ENCODE measurements at places on chromosomes 4 and X.

DNA sequence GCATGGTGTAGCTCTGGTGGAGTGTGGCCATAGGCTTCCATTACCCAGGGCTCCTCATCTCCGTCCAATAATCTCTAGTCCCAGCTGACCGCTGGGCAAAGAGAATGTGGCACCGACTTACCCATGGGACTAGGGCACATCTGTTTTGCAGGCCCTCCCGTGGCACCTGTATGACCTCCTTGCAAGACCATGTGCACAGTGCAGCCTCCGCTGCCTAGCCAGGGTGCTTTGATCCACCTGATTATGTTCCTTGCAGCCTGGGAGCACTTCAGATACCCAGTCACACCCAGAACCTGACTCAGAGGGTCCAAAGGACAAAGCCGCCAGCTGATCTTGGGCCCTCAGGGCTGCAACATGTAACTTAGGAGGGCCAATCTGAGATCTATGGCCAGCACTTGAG is 84.8 kb downstream of the PCDH10 start:
- no peak for DNase-seq

DNA sequence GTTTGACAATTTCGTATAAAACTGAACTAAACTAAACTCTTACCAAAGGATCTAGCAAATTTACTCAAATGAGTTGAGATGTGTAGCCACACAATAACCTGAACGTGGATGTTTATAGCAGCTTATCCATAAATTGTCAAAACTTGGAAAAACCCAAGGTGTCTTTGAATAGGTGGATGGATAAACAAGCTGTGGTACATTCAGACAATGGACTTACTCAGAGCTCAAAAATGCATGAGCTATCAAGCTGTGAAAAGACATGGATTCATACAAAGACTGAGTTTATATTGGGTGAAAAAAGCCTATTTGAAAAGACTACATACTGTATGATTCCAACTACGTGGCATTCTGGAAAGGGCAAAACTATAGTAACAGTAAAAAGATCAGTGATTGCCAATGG is 69.5 kb downstream of the LARP1B start:
- no peak for DNase-seq

DNA sequence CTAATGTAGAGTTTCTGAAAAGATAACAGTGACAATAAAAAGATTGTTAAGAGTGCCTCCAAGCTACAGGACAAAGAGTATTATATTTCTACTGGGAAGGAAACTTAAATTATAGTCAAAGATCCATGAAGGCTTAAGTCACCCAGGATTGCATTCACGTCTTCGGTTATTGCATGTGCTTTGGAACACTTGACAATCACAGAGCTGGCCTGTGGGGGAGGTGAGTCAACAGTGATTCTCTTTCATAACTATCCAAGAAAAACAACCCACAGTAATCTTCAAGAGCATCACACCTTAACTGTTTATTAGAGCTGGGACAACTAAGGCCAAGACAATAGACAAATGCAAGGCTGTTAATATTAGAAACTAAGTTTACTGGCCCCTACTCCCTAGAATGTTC is 40.3 kb downstream of the PDGFC start:
- no peak for DNase-seq

- DNase-seq: no peak
Measured at GRCh38 chrX:15366506-15367352, 17.5 kb downstream of the VEGFD start.

GRCh38 chr4:110034026-110034393 is 121.3 kb downstream of the EGF start:
- no peak for DNase-seq

DNA sequence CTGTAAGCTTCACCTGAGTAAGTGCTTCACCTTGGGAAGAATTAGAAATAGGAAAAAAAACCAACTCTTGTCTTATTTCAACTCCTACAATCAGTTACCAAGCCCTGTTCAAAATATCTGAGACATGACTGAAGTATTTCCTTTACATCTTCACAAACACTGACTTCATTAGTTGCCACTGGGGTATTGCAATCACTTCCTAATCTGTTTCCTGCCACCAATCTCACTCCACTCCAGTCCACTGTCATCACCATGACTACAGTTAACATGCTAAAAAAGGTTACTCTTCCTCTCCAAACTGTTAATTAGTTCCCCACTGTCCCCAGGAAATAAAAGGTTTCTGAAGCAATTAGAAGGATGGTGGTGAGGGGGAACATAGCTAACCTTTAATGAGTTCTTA is 3.3 kb upstream of the SUPT20HL1 start:
- no peak for DNase-seq

- DNase-seq: no peak
Measured at GRCh38 chr4:139208404-139208945, 31.5 kb upstream of the ELF2 start.

- DNase-seq: no peak
Measured at GRCh38 chrX:86421771-86422170, 273.5 kb downstream of the DACH2 start.

GRCh38 chr4:9611101-9611500 is 166.9 kb downstream of the DEFB131A start:
- no peak for DNase-seq

DNA sequence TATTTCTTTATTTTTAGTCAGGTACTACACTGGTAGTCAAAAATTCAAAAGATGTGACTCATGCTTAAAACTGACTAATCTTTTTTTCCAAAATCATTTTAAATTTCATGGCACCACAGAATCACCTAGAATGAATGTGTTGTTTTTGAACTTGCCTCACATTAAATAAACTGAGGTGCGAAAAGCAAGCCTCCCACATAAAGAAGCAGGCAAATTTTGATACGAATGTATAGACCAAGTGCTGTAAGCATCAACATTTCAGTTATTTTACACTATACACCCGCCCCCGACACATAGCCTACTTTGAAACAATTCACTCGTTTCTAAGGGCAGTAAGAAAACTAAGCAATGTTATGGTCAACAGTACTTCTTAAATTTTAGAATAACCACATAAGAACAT is 94.3 kb downstream of the MRPL1 start:
- no peak for DNase-seq

DNA sequence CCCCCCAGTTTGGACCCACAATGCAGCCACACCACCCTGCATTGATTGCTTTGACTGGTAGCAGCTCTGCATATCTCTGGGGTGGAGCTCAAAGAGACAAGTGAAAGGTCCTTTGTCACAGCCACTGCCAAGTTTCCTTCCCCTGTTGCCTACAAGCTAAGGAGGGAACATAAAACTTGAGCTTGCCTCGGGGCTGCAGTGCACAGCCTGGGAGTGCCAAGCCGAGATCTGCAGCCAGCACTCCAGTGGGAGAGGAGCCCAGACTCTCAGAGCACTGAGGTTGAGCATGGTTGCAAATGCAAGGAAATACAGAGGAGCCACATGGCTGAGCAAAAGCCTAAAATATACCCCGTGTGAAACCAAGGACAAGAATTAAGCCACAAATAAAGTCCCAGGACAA is 142.2 kb downstream of the DKK2 start:
- DNase-seq: no peak

- no peak for DNase-seq
Measured at GRCh38 chrX:63349307-63349706, 1.8 kb downstream of the SPIN4 start.

DNA sequence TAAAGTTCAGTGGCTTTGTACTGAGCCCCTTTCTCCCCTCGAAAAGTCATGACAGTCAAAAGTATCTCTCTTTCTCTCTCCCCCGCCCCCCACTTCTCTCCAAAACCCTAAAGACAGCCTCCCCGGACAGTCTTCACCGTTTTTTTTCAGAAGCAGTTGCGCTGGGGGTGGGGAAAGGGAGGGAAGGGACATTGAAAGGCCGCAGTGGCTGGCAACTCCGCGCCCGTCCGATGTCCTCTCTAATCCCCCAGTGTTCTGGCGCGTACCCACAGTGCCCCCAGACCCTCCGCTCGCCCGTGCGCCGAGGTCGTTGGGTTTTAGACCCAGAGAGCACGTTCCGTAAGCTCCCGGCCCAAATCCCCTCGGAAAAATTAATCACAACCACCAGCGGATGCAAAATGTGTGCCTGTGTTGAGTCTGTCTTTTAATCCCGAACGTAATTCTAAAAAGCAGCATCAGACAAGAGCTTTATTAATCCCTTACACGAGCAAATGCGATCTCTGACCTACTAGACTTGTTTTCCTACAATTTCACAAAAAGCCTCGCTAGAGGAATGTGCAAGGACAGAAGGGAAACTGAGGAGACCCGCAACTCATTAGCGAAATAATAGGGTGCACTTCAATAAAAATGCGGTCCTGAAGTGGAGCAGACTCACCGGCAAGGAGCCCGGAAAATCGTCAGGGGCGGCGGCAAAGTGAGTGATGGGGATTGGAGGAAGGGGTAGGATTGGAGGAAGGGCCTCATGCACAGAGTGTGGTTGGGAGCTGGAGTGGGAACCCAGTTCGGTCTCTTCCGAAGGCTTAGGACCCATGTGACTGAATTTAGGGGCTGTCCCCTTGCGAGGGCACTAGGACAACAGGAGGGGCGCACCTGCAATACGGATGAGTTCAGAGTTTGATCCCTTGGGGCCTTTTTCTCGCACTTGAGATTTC is 12.2 kb upstream of the PRDM8 start:
- no peak for DNase-seq

- DNase-seq: no peak
Measured at GRCh38 chr4:146340798-146341197, 126.5 kb downstream of the REELD1 start.

- DNase-seq: no peak
Measured at GRCh38 chr4:28357990-28358389, 1497.3 kb downstream of the STIM2 start.

DNA sequence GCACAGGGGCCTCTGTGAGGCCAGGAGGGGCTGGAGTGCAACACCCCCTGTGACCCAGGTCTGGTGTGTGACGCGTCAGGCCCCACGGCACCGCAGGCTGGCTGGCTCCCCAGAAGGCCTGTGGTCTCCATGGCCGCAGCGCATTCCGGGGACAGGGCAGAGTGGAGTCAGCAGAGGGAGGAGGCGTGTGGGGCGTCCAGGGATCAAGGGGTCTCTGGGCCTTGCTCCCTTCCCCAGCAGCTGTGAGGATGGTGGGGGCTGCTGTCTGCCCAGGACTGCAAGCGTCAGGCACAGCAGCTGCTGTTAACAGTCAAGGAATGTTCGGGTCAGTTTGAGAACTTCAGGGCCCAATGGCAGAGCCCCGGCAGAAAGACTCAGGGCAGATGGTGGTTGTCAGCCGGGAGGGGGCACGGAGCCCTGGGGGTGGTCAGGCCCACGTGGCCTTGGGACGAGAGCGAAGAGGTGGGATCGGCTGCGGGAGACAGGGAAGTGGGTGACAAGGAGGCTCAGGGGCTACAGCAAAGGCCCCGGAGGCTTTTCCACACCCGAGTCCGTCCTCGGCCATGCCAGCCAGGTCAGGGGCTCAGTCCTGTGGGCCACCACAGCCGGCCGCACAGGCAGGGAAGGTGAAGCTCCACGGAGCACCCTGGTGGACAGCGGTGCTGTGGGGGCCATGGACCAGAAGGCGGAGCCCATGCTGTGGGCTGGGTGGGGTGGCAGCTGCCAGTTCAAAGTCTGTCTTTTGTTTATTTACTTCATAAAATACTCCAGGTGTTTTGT is 18.3 kb downstream of the PCGF3 start:
- no peak for DNase-seq

DNA sequence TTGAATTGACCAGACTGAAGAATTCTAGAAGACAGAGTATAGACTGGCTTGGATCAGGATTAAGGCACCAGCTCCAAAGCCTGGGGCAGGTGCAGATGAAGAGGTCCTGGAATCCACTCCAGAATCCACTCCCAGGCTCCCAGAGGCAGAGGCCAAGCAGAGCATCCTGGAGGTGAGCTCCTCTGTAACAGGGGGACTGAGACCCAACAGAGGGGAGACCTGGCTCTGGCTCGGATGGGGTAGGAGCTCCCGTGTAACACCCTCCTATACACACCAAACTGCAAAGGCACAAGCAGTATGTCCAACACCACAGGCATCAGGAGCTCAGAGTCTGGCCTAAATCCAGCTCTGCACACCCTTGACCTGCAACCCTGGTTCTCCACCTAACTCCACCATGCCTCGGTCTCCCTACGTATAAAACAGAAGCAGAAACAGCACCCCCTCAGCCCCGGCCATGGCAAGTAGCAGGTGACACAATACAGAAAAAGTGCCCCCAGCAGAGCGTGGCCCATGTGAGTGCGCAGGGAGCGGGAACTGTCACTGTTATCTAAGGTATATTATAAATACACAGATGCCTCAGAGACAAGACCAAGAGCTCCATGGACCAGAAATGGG is 14.9 kb downstream of the RNF212 start:
- no peak for DNase-seq

DNA sequence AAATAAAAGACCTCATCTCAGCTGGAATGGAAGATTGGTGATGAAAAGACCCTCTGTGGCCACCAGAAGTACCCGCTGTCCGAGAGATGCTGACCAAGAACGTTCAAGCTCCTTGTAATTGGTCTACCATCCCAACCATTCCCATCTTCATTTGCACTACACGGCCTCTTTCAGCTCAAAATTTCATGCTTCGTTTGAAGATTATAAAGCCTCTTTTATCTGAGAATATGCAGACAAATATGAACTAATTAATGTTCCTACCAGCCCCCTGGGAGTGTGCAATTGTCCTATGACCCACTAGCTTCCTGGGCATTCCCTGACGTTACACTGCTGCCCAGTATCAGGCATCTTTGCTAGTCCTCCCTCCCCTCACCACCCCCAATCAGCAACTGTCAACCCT is 583.7 kb downstream of the MID1IP1 start:
- no peak for DNase-seq

- no peak for DNase-seq
Measured at GRCh38 chr4:13612569-13612968, 15.0 kb downstream of the BOD1L1 start.

- DNase-seq: no peak
Measured at GRCh38 chr4:91019513-91019912, 892.3 kb downstream of the CCSER1 start.

GRCh38 chr4:123785538-123785937 is 388.9 kb downstream of the SPRY1 start:
- no peak for DNase-seq

DNA sequence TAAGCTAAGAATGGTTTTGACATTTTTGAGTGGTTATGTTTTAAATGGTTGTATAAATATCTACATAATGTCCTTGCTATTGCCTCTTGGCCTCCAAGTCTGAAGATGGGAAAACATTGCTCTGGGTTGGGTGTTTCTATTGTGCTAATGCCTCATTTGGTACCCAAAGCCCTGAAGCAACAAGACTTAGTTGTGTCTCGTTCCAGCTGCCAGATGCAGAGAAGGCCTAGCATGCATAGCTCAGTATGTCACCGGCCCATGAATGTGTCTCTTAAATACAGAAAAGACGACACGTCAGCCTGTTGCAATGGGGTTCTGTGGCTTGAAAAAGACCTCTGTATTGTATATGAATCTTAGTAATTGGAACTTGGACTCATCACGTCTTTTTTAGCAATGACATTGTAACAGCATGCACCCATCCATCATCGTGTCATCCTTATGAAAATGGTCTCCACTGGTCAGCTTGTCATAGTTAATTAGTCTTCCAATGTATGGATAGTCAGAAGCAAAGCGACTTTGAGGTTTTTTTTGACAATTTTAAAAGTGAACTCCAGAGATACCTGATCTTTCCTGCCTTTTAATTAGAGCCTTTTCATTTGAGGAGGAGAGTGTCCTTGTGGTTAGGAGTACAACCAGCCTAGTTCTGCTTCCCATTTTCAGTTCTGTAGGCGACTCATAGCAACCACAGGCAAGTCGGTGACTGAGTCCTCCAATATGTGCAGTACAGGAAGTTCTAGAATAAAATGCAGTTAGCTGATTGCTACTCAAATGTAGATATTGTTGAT is 126.4 kb upstream of the GATB start:
- DNase-seq: no peak

- DNase-seq: no peak
Measured at GRCh38 chr4:42643685-42644084, 13.2 kb downstream of the ATP8A1 start.

GRCh38 chr4:109967798-109968520 is 55.3 kb downstream of the EGF start:
- no peak for DNase-seq

All from D721Med (cell line).